ENCODE measurements at places on chromosomes 16 and 17. TPM values are rescaled to one million over a fixed set of nuclear protein-coding genes. Genes with fewer than 3 reads are reported as not detected.

GRCh38 chr16:50479771-50480170, 68.4 kb upstream of the NKD1 start:
- DNase-seq = no peak
- H3K36me3 ChIP-seq = peaks cover 3% of the 10 kb centered on the region
- H3K4me1 ChIP-seq = peaks cover 5% of the 10 kb centered on the region
- H3K27me3 ChIP-seq = peaks cover 8% of the 10 kb centered on the region
- H3K4me3 ChIP-seq = no peak overlapping the region

DNA sequence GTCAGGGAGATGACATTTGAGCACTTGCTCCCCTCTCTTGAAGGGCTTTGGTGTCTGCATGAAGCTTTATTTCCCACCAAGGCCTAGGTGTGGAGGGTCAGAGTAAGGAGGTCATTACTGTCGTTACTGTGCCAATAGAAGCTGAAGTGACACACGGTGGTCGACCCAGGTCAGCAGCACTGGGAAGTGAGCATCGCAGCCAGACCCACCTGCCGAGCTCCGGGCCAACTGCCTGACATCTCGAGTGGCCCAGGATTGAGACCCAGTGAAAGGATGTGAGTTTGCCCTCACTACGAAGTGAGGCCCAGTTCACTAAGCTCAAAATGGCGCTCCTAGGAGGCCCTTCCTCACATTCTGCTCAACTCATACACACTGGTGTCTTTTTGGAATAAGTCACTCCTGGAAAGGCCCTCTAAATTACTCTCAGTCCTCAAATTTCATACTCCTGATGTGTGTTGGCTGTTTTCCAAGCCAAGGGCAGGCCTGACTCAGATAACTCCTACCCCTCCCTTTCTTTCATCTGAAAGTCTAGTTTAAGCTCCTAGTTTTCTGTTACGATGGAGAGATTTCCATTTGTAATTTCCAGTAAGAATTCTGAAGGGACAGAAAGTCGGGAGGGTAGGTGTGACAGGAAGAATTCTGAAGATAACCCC, 200.4 kb downstream of the LGALS9B start:
- no peaks in the 10 kb centered on the region for H3K36me3 ChIP-seq
- DNase-seq = no peak
- H3K4me3 ChIP-seq = no peak overlapping the region
- no peak overlapping the region for H3K27ac ChIP-seq
- peaks cover 60% of the 10 kb centered on the region for H3K4me1 ChIP-seq

PTX4 gene
- not detected for total RNA-seq

GRCh38 chr17:41308918-41309359, at the start of gene KRTAP16-1:
KRTAP16-1 (minus strand) TSS chr17:41309309; CDS start chr17:41309253, 56 bp downstream.
- peak; percentile 38 for DNase-seq
- H3K4me3 ChIP-seq = peak within 1 kb of the TSS; percentile 76
- no peaks in the 10 kb centered on the region for H3K36me3 ChIP-seq
- peak within 1 kb of the TSS; percentile 79 for H3K27ac ChIP-seq
- H3K4me1 ChIP-seq = peaks cover 42% of the 10 kb centered on the region

DNA sequence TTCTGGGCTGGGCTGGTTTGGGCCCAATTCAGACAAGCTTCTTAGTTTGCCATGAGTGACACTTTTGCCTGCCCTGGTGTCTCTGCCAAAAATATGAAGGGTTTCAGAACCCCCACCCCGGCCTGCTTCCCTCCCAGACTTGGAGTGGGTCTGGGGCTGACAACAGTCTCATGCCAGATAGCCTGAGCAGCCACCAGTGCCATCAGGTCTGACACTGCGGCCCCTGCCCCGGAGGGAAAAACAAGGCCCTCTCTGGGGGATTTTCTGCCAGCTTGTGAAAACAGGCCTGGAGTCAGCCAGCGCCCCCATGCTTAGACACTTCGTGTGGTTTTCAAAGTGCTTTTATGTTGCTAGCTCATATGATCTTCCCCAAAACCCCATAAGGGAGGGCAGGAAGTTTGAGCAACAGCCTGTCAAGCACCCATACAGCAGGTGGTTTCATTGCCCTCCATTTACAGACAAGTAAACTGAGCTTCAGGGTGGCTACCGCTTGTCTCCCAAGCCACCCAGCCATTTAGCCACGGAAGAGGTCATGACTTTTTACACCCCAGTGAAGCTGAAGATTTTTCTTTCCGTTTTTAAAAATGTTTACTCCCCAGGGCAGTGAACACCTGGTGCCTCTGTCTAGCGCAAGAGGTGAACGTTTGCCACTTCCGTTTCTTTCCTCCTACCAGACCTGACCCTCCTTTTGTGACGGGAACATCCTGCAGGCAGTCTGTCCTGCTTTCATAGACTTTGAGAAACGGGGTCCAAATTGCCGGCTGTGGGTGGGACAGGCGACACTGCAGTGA, 300.6 kb downstream of the SEC14L1 start:
- peaks cover 100% of the 10 kb centered on the region for H3K4me1 ChIP-seq
- H3K27me3 ChIP-seq = no peaks in the 10 kb centered on the region
- peak; percentile 76 for DNase-seq
- peak overlapping the region; percentile 88 for H3K4me3 ChIP-seq
- H3K36me3 ChIP-seq = peaks cover 5% of the 10 kb centered on the region

DNA sequence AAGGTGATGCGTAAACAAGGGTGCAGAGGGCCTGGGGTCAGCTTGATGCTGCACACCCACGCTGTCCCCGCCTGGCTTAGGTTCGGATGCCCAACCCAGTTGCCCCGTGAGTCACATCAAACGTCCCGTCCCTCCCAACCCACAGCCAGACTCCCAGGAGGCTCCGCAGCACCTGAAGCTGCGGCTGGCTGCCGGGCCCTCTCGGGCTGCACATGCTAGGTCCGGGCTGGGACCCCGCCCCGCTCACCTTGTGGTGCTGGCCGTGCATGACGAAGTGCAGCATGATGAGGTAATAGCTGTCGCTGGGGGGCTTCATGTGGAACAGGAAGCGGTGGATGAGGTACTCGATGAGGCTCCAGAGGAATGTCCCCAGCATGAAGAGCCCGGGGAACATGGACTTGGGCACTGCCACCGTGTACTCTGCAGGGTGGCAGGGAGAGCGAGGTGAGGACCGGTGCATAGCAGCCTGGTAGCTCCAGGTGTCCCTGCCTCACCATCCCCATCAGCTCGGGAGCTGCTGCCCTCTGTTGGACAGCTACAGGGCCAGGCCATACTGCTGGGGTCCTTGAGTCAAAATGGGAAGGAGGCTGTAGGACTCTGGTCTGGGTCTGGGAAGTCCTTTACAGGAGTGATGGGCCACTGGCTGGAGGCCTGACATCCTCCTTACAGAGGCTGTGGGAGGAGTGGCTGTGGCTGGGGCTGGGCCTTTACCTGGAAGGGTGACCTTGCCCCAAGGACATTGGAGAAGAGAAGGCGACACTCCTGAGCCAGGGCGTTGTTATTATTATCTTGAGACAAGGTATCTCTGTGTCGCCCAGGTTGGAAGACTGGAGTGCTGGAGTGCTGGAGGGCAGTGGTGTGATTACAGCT, 18.3 kb upstream of the MLKL start:
- H3K4me3 ChIP-seq = no peak overlapping the region
- no peak overlapping the region for H3K27ac ChIP-seq
- no peaks in the 10 kb centered on the region for H3K4me1 ChIP-seq
- no peaks in the 10 kb centered on the region for H3K36me3 ChIP-seq
- no peak for DNase-seq

GRCh38 chr17:79459003-79459655, 151.7 kb downstream of the RBFOX3 start:
- H3K4me1 ChIP-seq = no peaks in the 10 kb centered on the region
- H3K36me3 ChIP-seq = no peaks in the 10 kb centered on the region
- H3K27me3 ChIP-seq = no peaks in the 10 kb centered on the region
- no peak for DNase-seq

- peaks cover 62% of the 10 kb centered on the region for H3K4me1 ChIP-seq
- DNase-seq = no peak
- no peaks in the 10 kb centered on the region for H3K27me3 ChIP-seq
- H3K27ac ChIP-seq = peak overlapping the region; percentile 68
These were observed 127.5 kb downstream of the SOCS1 start for GRCh38 chr16:11128211-11129141.

- no peaks in the 10 kb centered on the region for H3K4me1 ChIP-seq
- no peaks in the 10 kb centered on the region for H3K27me3 ChIP-seq
- DNase-seq = no peak
- no peak overlapping the region for H3K27ac ChIP-seq
- H3K4me3 ChIP-seq = no peak overlapping the region
These were observed 412.6 kb downstream of the RBFOX1 start for GRCh38 chr16:7745276-7745675.

SYT17 gene
- total RNA-seq = 0.36 TPM

DNA sequence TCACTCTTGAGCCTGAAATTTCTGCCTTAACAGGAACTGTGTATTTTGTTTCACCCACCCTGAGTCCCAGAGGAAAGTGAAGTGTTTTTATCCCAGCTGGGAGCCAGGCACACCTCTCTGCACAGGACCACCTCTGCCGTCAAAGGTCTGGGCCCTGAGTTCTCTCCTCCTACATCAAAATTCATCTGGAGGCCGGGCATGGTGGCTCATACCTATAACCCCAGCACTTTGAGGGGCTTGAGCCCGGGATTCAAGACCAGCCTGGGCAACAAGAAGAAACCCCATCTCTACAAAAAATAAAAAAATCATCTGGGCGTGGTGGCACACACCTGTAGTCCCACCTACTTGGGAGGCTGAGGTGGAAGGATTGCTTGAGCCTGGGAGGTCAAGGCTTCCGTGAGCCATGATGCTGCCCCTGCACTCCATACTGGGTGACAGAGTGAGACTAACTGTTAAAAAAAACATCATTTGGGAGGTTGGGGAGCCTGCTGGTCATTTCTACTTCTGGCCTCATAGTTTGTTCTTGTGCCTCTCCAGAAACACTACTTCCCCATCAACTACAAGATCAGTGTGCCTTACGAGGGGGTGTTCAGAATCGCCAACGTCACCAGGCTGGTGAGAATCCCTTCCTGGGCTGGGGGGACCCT, 9.8 kb downstream of the IL34 start:
- no peak overlapping the region for H3K4me3 ChIP-seq
- no peak for DNase-seq
- H3K4me1 ChIP-seq = peaks cover 7% of the 10 kb centered on the region
- no peaks in the 10 kb centered on the region for H3K36me3 ChIP-seq

- no peak for DNase-seq
- no peak overlapping the region for H3K4me3 ChIP-seq
- H3K36me3 ChIP-seq = no peaks in the 10 kb centered on the region
- H3K27ac ChIP-seq = no peak overlapping the region
- H3K27me3 ChIP-seq = peaks cover 16% of the 10 kb centered on the region
- H3K4me1 ChIP-seq = peaks cover 15% of the 10 kb centered on the region
These were observed 7.7 kb upstream of the HOXB2 start for GRCh38 chr17:48552466-48553189.

TMEM170A gene
- total RNA-seq = 34.8 TPM

DNA sequence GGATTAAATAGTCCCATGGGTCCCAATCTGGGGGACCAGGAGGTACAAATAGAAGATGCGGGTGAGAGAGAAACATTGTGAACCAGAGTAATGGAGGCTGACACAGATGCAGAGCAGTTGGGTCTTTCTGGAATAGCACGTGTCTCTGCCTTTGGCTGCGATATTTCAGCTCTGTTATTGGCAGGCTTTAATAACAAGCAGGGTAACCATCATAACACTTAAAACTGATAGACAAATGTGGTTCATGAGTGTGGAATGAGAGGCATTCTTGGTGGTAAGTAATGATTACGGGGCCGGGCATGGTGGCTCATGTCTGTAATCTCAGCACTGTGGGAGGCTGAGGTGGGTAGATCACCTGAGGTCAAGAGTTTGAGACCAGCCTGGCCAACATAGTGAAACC, 110.3 kb downstream of the SNX29 start:
- H3K4me3 ChIP-seq = no peak overlapping the region
- H3K36me3 ChIP-seq = no peaks in the 10 kb centered on the region
- no peak for DNase-seq
- H3K27ac ChIP-seq = no peak overlapping the region
- peaks cover 44% of the 10 kb centered on the region for H3K4me1 ChIP-seq

DNA sequence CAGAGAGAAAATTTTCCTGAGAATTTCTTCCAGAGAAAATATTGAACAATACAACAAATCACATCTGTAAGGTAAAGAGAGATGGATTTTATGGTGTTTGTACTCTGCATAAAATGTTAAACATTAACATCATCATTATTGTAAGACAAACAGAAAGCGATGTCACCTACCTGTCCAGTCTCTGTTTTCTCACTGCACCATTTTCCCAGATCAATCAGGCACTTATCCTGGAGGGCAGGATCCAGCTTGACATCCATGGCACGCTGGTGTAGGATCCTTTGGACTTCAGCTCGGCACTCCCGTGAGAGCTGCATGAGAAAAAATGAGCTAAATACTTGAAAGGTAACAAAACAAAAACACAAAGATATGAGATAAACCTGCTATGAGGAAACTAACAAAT, 55.9 kb upstream of the CLEC18B start:
- peaks cover 2% of the 10 kb centered on the region for H3K36me3 ChIP-seq
- H3K27ac ChIP-seq = no peak overlapping the region
- no peak for DNase-seq
- no peak overlapping the region for H3K4me3 ChIP-seq
- H3K27me3 ChIP-seq = no peaks in the 10 kb centered on the region

GRCh38 chr17:74276541-74277009, 2.5 kb downstream of the DNAI2 start:
- no peak overlapping the region for H3K27ac ChIP-seq
- H3K36me3 ChIP-seq = no peaks in the 10 kb centered on the region
- H3K4me3 ChIP-seq = no peak overlapping the region

- H3K4me3 ChIP-seq = no peak overlapping the region
- no peak overlapping the region for H3K27ac ChIP-seq
- no peaks in the 10 kb centered on the region for H3K36me3 ChIP-seq
- H3K27me3 ChIP-seq = no peaks in the 10 kb centered on the region
- DNase-seq = no peak
These were observed 398.9 kb downstream of the SHISA9 start for GRCh38 chr16:13300066-13300840.

DNA sequence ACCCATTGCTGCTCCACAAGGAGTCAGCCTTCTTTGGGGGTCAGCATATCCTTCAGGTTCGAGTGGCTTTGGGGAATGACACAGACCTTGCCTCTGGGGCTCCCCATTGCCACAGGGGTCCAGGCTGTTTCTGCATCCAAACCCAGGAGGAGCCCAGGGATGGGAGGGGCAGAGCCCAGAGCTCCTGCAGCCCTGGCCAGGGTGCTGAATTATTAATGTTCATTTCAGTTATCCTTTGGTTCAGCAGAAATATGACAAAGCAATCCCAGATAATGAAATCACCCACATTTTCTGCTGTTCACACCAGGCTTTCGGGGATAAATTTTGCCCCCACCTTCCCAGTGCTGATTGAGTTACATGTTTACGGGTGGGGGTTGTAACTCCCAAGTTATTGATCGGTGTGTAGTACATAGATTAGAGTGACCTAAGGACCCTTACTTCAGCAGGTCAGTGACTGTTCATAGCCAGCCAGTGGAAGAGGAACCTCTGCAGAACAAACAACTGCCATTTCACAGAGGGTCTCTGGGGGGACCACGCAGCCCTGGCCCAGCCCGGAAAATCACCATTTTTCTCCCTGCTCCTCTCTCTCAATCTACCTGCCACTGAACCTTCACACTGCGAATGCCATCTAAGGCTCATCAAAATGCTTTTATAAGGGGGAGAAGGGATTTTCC, 240.3 kb upstream of the N4BP1 start:
- H3K36me3 ChIP-seq = no peaks in the 10 kb centered on the region
- no peak for DNase-seq
- H3K4me1 ChIP-seq = no peaks in the 10 kb centered on the region
- no peak overlapping the region for H3K4me3 ChIP-seq
- no peak overlapping the region for H3K27ac ChIP-seq

- H3K27me3 ChIP-seq = no peaks in the 10 kb centered on the region
- no peak for DNase-seq
- H3K27ac ChIP-seq = no peak overlapping the region
- peaks cover 12% of the 10 kb centered on the region for H3K36me3 ChIP-seq
- peaks cover 87% of the 10 kb centered on the region for H3K4me1 ChIP-seq
- H3K4me3 ChIP-seq = no peak overlapping the region
These were observed 27.4 kb upstream of the KDM8 start for GRCh38 chr16:27175888-27176287.
